ENCODE measurements at places on chromosomes 7 and 10. TPM values are rescaled to one million over a fixed set of nuclear protein-coding genes. Genes with fewer than 3 reads are reported as not detected.

GRCh38 chr10:3790858-3791257, 5.8 kb upstream of the KLF6 start:
- no peak for DNase-seq

DNA sequence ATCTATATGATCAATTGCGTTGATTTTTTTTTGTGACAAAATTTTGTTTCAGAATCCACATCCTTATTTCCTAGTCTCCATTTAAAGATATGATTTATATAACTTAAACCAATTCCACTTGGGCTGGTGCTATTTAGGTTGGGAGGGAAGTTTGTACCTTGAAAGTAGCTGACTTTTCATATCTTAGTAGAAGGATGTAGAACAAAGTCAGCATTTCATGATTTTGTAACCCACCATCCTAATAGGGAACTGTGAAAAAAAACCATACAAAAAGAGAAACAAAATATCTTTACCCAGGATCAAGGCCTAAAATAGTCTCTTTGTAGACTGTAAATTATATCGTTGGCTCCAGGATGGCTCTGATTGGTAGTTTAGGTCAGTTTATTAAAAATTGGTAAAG, 8.3 kb downstream of the HECTD2 start:
- DNase-seq = no peak

GRCh38 chr10:68440898-68441297, 30.9 kb downstream of the DNA2 start:
- DNase-seq = no peak

GRCh38 chr10:5606321-5606720, 60.1 kb downstream of the ASB13 start:
- no peak for DNase-seq

- no peak for DNase-seq
Measured at GRCh38 chr10:3775696-3776551, 9.1 kb downstream of the KLF6 start.

DNA sequence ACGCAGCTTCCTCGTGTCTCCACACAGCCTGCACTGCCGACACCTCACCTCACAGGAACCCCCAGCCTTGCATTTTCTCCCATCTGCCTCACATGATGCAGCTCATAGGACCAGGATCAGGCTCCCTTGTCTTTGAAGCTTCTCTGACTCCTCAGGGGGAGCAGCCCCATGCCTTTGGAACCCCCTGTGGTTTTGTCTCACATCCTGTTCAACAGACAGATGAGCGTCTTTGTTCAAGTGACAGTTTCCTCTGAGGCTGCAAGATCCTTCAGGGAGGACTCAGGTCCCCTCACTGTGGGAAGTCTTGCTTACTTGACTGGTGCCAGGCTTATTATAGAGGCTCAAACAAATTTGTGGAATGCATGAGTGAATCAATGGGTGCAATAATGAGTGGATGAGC, 667.1 kb downstream of the INHBA start:
- no peak for DNase-seq

DNA sequence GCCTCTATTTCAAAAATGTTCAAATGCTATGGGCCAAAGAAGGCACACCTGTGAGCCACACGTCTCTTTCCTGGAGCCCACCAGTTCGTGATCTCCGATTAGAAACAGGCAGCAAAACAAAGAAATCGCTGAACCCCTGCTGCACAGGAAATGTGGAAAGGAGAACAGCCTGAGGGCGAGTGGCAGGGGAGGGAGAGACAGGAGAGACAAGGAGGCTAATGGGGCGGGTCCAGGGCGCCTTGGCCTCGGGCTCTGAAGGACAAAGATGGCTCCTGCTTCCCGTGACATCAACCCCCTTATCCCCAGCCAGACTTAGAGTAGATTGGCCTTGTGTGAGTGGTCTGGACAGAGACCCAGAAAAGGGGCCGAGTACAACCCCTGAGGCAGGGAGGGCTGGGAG, 62.4 kb upstream of the DOCK1 start:
- no peak for DNase-seq

GRCh38 chr10:85642082-85642420, 724.5 kb downstream of the GRID1 start:
- no peak for DNase-seq

DNA sequence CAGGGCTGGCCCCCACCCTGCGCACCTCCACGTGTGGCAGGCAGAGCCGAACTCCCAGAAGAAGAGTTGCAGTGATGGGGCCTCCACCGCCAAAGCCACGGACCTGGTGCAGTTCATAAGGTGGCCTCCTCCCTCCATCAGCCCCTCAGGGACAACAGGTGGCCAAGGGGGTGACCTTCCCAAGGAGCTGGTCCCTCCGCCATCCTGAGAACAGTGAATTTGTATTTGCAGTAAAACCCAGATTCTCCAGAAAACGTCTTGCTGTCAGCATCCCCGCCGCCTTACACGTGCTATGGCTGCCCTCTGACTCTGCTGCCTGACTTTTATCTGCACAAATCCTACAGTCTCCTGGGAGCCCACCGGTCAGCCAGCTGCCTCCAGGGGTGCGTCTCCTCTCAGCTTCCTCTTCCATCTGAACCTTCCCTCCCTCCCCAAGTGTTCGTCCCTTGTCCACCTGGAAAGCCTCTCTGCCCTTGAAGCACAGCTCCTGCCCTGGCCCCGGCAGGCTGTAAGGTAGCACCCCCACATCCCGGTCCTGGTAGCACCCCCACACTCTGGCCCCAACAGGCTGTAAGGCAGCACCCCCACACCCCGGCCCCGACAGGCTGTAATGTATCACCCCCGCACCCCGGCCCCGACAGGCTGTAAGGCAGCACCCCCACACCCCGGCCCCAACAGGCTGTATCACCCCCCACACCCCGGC, 311.8 kb downstream of the PTPRN2 start:
- DNase-seq = no peak

DNA sequence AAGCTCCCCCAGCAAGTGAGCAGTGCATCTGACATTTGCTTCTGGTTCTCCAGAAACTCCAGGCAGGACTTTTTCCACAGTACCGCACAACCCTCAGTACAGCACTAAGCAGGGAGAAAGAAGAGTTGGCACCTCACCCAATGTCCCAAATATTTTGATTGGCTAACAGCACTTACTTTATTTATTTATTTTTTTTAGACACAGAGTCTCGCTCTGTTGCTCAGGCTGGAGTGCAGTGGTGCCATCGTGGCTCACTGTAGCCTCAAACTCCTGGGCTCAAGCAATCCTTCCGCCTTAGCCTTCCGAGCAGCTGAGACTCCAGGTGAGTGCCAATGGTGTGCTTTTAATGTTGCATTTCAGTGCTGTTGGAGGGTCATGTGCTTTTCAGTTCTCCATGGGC, 200.3 kb upstream of the ZMIZ1 start:
- no peak for DNase-seq

GRCh38 chr7:5424749-5425506, 1.3 kb upstream of the TNRC18 start:
- DNase-seq = no peak

DNA sequence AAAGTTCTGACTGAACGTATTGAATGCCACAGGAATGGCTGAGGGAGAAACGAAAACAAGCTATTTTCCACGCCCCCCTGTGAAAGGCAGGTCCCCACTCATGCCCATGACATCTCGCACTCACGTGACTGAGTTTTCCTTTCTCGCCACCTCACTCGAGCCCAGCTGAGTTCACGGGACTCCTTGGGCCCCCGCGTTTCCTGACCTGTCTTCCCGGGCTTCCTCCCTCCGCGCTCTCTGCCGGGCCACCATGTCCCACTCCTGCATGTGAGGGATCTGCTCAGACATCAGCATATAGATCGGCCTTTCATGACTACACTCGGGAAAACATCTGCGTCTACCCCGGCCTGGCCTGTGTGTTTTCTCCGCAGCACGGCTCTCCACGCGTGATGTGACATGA, 226.0 kb upstream of the ADARB2 start:
- no peak for DNase-seq

DNA sequence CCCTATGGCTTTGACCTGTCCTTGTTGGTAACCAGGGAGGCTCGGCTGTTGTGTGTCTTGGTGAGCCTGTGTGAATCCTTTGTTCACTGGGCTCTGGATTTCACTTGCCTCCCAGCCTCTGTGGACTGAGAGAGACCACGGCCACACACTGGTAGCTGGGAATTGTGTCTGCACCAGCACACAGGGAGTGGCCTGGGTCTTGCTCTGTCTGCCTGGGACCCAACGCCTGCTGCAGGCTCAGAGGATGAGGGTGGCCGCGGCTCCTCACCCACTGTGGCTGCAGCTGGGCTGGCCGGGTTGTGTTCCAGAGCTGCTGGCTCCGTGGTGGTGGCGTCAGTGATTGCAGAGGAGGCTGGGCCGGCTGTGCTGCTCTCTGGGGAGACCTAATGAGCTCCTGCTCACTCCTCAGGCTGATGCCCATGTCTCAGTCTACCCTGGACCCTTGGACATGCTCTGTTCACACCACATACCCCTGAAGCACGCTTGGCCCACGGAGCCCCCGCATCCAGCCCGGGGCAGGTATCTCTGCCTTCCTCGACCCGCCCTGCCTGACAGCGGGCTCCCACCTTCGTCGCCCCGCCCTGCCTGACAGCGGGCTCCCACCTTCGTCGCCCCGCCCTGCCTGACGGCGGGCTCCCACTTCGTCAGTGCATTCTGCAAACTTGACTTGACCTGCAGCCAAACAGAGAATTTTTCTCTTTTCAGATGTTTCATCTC, 328.5 kb downstream of the ADARB2 start:
- DNase-seq = no peak

DNA sequence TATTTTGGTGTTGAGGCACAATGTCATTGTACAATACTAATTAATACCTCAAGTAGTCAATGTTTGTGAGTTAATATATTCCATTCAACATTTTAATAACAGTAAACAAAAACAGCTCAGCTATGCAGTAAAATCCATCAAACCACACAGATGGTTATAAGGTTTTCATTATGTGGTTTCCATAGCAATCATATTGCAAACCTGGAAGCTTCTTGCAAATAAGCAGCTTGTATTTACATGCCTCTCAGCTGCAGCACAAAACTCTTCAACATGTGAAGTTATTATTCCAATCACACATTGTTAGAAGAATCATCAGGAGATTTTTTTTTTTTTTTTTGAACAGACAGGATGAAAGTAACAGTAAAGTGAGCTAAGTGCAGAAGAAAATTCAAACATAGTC, 170.2 kb downstream of the SKAP2 start:
- no peak for DNase-seq

- DNase-seq = no peak
Measured at GRCh38 chr7:22723181-22723601, 3.8 kb upstream of the IL6 start.

GRCh38 chr10:83083831-83084230, 1055.5 kb upstream of the GHITM start:
- DNase-seq = no peak

GRCh38 chr10:69466158-69466490, 14.9 kb downstream of the TSPAN15 start:
- DNase-seq = no peak

DNA sequence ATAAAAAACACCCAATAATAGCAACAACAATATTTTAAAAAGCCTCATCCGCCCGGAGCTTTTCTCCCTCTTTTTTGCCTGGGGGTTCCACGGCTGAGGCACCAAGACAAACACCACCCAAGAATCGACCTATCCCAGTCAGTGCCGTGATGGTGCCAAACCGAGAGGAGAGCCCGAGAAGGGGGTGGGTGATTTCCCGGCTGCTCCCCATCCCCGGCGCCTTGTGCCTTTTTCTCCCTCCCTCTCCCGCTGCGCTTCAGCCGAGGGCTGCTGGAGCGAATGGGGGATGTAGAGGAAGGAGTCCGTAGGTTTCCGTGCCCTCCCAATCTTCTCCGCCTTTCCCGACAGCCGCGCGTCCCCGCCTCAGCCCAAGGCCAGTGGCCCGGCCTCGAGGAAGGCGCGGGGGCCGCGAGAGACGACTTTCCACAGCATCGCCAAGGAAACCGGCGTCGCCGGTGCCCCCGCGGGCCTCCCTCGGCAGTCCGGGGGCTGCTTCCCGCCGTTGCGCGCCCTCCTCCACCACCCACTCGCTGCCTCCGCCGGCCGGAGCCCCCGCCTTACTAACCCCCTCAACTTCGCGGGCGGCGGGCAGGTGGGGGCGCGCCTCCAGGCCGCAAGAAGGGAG, 1.3 kb downstream of the EGR2 start:
- no peak for DNase-seq

DNA sequence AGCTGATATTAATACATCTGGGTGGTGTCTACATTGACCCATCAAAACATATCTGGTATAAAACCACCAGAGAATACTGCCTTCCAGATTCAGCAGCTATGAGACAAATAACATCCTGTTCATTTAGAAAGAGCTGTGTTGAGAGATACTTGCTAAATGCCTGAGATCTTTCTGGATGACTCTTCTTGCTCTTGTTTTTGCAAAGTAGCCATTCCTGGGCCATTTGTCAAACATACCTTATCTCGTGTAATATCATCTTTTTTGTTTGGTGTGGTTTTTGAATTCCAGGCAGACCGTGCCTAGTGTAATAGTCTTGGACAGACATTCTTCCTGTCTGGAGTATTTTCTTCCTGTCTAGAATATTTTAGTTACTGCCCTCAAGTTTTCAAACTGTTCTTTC, 74.7 kb upstream of the PRR15 start:
- no peak for DNase-seq

- DNase-seq = no peak
Measured at GRCh38 chr7:53993224-53993623, 549.0 kb upstream of the VSTM2A start.

DNA sequence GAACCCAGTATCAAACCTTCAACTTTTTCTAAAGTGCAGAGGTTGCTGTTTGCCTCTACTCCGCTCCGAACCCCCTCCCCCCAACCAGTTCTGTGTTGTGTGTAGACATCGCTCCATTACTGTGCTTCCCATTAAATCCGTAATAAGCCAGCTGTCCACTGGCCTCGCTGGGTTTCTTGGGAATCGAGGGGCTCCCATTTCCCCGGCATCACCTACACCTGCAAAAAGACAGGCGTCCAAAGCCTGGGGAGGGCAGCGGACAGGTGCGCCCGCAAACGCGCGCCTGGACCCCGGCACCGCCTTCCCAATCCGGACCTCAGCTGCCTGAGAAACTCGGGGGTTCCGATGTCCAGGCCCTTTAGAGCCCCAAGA, 631 bp downstream of the RTKN2 start:
- no peak for DNase-seq

DNA sequence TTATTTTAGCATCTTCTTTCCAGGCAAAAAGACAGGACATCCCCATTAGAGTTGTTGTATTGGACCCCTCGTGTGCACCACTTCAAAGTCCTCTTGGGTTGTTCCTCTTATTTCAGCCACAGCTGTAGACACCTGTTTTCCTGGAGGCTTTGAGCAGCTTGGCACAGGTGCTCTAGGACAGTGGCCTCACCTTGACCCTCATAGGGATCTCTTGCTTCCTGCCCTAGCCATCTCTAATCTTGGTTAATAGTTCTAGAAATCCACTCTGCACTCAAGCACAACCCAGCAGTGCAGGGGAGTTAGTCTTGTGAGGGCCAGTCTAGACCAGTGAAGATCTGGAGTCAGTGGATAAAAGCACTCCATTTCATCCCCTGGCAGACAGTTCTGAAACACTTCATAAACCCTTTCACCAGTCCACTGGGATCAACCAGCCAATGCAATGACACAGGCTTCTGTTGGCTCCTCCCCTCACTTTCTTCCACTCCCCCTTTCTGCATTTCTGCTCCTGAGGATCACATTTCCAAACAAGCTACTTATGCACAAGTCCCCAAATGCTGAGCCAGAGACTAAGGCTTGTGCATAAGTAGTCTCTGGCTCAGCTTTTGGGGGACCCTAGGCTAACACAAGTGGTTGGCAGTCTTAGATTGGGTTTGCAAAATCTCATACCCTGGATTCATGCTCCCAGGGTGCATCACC, 131.5 kb upstream of the LAMB4 start:
- DNase-seq = no peak

Gene ARPC1A
- polyA plus RNA-seq = 101 TPM

Gene NACAD
- polyA plus RNA-seq = 7.6 TPM

Gene CLEC5A
- polyA plus RNA-seq = 0.14 TPM

Gene MRC1
- polyA plus RNA-seq = 11.3 TPM

Gene LSM5
- polyA plus RNA-seq = 98.9 TPM

Gene EPHA1
- polyA plus RNA-seq = 15.7 TPM

Gene PDE6C
- 0.40 TPM for polyA plus RNA-seq

All from right renal cortex interstitium (tissue), 3 donors.